ENCODE measurements at places on chromosomes 5 and 9. TPM values are rescaled to one million over a fixed set of nuclear protein-coding genes. Genes with fewer than 3 reads are reported as not detected.
A peak's percentile ranks its signal among the peaks of the same experiment; 100 is the strongest.

Gene HAPLN1
- total RNA-seq: not detected

Gene PHF24
- not detected for total RNA-seq

DNA sequence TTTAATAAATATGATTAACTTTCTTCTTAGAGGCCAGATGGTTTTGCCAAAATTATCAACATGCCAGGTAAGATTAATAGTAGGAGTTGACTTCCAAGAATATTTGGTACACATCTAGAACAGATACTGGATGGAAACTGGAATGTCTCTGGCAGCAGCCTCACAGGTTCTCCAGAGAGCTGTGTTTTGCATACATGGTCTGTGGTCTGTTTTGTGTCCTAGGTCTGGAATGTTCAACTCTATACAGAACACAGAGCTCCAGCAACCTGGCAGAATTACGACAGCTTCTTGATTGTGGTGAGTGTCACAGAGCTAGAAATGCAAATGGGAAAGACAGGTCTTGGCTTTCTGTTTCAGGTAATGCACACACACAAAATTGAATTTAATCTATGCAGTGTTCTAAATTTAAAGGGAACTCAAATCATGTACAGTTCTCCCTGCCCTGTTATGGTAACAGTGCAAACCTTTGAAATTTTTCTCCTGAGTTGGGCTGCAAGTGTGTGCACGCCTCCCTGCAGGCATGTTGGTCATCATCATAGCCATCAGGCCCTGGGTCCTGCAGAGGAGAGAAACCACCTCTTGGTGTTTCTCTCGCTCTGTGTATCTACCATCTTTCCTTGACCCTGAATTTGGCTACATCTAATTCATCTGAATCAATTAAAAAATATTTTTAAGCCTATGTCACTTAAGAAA is 58.3 kb downstream of the PIK3R1 start:
- H3K27ac ChIP-seq: peak overlapping the region; percentile 94
- no peak overlapping the region for H3K4me3 ChIP-seq
- DNase-seq: no peak
- H3K4me1 ChIP-seq: peaks cover 84% of the 10 kb centered on the region
- no peaks in the 10 kb centered on the region for H3K27me3 ChIP-seq

GRCh38 chr5:66134407-66134861 is 9.7 kb upstream of the SREK1 start:
- no peak overlapping the region for H3K4me3 ChIP-seq
- no peaks in the 10 kb centered on the region for H3K36me3 ChIP-seq
- no peaks in the 10 kb centered on the region for H3K27me3 ChIP-seq
- no peaks in the 10 kb centered on the region for H3K4me1 ChIP-seq
- DNase-seq: no peak
- H3K27ac ChIP-seq: no peak overlapping the region

DNA sequence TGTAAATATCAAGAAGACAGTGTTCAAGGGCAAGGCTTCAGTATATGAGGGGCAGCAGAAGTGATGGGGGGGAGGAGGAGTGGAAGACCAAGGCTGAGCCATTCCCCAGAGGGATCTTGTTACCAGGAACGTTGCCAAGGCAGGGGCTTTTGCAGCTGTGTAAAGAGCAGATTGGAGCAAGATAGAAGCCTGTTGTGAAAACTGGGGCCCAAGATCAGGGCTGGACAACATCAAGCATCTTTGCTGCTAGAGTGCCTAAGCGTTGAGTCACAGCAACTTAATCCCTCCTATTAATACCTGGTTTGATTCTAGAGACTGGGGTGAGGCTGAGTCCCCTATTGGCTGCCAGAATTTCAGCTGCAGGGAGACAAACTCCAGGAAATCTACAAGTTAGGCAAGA is 18.4 kb upstream of the ERCC6L2 start:
- DNase-seq: no peak
- H3K27me3 ChIP-seq: no peaks in the 10 kb centered on the region
- H3K4me1 ChIP-seq: peaks cover 31% of the 10 kb centered on the region
- H3K27ac ChIP-seq: no peak overlapping the region
- H3K4me3 ChIP-seq: no peak overlapping the region

All from activated CD4-positive, alpha-beta memory T cell treated with anti-CD3 and anti-CD28 coated beads, Interleukin-2, amount 10 ng/mL, durations not matched to agents 7 days and 5 days (primary cell).